ENCODE measurements at places on chromosomes 5 and 9.
A peak's percentile ranks its signal among the peaks of the same experiment; 100 is the strongest.

- peak; percentile 52 for DNase-seq
Observed at GRCh38 chr5:167908606-167909005, 382.8 kb upstream of the WWC1 start.

GRCh38 chr9:122051351-122052321, 41.5 kb downstream of the TTLL11 start:
- peak; percentile 83 for DNase-seq

DNA sequence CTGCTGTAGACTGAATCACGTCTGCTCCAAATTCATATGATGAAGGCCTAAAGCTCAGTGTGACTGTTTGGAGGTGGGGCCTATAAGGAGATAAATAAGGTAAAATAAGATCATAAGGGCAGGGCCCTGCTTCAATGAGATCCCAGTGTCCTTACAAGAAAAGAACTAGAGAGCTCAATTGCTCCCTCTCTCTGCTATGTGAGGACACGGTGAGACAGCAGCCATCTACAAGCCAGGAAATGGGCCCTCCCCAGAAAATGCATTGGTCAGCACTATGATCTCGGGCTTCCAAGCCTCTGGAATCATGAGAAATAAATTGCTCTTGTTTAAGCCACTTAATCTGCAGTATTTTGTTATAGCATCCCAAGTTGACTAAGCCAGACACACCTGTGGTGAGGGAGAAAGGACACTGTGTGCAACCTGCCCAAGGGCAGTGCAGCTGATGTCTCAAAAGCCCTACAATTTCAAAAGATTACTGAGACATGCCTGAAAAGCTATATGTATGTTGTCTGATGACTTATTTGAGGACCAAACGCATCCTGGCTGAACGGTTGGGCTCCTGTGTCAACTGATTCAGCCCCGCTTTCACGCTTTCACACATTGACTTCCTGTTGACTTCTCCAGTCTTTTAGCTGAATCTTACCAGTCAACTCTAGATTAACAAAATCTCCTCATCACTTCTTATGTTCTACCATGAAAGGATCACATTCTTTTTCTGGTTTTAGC, 13.2 kb downstream of the GZMK start:
- peak; percentile 22 for DNase-seq

DNA sequence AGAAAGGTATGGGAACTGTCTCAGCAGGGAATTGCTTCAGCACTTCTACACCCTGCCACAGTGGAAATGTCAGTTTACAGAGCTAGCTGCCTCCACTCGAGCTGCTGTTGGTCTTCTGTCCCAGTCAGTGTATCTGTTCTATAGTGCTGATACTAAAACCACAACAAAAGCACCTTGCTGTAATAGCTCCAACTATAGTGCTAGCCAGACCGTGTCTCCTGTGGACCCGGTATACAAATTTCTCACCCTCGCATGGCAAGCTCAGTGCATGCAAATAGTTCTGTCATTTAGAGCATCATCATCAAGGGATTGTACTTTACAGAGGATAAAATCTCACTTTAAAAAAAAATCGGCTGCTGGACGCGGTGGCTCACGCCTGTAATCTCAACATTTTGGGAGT, 51.5 kb upstream of the IQGAP2 start:
- DNase-seq = no peak

- no peak for DNase-seq
Observed at GRCh38 chr5:83767409-83767992, 46.8 kb upstream of the HAPLN1 start.

GRCh38 chr9:92402360-92402759, 2.0 kb downstream of the OGN start:
- DNase-seq = no peak

GRCh38 chr5:87541676-87542075, 128.9 kb upstream of the CCNH start:
- no peak for DNase-seq

GRCh38 chr5:116880601-116881000, 306.0 kb upstream of the SEMA6A start:
- DNase-seq = no peak

DNA sequence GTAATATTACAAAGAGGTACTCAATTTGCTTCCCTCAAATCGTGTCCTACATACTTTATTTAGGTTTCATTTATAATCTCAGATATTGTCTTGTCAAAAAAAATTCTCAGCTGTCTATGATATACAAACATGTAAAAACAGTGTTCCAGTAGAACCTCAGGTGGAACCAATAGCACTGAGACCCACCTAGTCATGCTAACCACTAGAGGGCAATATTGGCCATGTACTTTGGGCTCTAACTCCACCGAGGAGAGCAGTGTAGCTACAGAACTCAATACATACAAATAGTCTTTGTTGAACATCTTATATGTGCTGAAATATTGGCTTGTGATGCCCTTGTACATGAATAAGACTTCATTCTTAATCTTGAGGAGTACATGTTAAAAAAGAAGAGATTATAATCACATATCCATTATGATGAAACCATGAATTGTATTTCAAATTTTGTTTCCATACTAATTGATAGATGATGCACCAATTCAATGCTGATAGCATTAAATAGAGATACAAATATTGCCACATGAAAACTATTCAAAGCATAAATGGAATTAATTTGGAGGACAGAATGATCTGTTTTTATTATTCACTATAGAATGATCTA, 71.2 kb upstream of the CNTLN start:
- peak; percentile 38 for DNase-seq

DNA sequence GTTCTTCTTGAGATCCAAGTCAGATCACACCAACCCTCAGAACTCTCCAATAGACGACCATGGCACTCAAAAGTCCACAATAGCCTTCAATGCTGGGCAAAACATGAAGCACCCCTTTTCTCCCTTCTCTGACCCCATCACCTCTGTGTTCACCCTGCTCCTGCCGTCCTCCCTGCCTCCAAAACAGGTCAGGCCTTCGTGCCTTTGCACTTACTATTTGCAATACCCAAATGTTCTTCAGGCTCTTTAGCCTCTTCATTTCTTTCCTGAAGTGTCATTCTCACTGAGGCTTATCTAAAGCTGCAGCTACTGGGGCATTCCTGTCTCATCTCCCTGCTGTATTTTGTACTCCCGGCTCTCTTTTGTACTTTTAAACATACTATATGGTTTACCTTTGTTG, 2.0 kb upstream of the ROPN1L start:
- DNase-seq = no peak

GRCh38 chr9:95286151-95286550, 31.4 kb downstream of the FANCC start:
- DNase-seq = peak; percentile 8

- no peak for DNase-seq
Observed at GRCh38 chr5:178454303-178454702, 135.9 kb downstream of the COL23A1 start.

- no peak for DNase-seq
Observed at GRCh38 chr9:136659861-136660784, 2.6 kb upstream of the EGFL7 start.

DNA sequence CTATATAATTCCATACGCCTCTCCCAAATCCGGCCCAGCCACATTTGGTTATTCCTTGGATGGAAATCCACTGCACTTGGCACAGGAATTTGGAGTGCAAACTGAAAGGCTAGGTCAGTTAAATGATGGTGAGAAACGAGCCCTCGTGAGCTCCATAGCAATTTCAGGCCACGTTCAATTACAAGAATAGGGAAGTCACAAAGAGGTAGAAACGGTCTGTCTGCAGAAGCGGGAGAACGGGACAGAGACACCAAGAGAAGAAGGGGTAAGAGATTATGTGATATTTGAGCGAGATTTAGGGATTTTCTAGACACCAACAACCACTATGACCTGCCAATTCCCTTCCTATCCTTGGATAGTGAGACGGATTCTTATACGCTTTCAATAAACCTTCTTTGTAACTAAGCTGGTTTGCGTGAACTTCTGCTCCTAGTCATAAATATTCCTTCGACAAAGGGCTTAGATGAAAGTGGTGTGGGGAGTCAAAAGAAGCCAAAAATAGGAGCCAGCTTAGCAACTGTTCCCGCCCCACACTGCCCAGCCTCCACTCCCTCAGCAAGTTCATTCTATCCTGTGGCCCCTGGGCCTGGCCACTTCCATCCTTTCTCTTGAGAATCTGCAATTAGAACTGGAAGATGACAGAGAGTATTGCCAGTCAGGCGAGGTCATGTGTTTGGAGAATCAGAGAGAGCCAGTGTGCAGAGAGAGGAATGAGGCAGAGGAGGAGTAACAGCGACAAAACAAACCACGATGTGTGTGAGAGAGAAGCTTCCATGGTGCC, 118.4 kb downstream of the ZNF608 start:
- no peak for DNase-seq

DNA sequence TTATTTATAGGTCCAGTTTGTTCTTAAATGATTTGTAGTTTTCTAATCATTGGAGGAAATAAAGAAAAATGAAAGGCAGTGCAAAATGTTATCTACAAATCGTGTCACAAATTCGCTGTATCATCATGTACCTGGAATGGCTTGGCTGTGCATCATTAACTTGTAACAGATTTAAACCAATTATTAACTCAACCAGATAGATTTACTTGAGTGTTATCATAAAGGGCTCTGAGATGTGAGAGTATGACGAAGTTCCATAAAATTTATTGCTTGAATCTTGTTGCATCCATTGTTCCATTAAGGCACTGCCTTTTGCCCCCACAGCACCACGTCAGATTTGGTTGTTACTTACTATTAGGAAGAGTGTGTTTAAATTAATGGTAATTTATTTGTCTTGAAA, 23.5 kb downstream of the PCSK5 start:
- no peak for DNase-seq

GRCh38 chr5:122907276-122907675, 61.9 kb downstream of the SNX24 start:
- DNase-seq = peak; percentile 68

- peak; percentile 55 for DNase-seq
Observed at GRCh38 chr9:76433836-76434235, 25.1 kb upstream of the GCNT1 start.

DNA sequence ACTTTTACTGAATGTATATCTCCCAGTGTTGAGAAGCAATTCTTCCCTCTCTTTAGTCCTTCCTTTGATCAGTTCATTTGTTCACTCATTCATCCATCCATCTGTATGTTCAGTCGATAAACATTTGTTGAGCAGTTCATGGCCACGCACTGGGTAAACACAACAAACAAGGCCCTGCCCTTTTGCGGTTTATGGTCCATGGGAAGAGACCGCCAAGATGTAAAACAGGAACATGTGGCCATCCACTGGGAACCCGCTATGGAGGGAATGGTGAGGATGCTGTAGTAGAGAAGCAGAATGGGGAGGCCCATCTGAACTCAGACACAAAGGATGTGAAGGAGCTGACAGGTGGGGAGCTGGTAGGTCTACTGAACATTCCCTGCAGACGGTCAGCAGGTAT, 102.7 kb upstream of the SPRY4 start:
- DNase-seq = no peak

DNA sequence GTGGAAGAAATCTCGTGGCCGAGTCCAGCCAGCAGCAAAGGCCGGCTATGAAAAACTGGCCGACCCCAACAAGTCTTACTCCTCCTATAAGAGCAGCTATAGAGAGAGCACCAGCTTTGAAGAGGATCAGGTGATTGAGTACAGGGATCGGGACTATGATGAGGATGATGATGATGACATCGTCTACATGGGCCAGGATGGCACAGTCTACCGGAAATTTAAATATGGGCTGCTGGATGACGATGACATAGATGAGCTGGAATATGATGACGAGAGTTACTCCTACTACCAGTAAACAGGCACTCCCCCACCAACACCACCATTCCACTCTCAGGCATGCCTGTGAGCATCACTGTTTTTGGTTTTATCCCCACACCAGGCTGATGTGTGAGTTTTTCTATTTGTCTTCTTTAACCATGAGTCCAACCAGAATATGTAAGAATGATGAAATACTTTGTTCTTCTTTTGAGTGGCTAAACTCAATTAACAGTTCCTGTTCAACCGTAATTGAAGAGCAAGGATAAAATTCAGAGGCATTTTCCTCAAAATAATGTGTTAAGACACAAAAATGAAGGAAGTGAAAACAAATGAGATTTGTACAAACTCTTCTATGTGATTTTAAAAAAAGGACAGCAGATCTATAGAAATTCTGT, 35.5 kb downstream of the RFK start:
- no peak for DNase-seq

DNA sequence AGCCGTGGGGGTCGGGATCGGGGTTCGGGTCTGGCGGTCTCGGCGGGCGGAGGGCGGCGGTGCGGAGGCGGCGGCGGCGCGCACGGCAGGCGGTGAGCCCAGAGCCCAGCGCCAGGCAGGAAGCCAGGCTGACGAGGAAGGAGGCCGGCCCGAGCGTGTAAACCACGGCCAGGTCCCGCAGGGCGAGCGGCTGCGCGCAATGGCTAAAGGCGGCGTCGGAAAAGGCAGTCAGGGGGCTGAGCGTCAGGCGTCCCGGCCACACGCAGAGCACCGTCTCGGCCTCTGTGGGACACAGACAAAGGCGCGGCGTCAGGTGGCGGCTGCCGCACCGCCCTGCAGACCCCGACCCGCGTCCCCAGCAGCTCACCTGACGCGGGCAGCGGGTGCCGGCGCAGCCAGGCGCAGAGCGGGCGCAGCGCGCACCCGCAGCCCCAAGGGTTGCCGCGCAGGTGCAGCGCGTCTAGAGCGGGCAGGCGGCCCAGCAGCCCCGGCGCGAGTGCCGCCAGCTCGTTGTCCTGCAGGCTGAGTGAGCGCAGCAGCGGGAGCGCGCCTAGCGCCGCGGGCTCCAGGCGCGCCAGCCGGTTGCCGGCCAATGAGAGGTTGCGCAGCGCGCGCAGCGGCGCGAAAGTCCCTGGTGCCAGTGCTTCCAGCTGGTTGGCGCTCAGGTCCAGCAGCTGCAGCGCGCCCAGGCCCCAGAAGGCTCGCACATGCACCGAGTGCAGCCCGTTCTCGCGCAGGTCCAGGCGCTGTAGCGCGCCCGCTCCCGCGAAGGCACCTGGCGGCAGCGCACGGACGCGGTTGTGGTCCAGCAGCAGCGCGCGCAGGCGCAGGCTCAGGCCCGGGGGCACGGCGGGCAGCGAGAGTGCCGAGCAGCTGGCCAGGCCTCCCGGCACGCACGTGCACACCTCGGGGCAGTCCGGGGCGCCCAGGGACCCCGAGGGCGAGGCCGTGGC, 671 bp downstream of the LRRC26 start:
- DNase-seq = no peak

GRCh38 chr9:114351932-114352331, 22.3 kb downstream of the ORM2 start:
- DNase-seq = no peak

DNA sequence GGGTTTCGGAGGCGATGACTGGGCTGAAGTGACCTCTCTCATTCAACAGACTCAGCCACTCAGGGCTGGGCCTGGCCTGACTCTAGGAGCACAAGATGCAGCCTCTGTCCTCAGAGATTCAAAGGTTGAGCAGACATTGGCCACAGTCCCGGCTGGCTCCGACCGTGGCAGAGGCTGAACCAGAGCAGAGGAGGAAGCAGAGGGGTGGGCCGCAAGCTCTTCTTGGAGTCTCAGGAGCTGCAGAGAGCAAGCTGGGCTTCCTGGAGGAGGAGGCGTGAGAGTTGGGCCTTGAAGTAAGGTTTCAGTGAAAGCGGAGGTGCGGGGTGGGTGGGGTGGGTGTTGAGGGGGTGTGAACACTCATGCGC, 37.6 kb downstream of the ALG2 start:
- no peak for DNase-seq

- no peak for DNase-seq
Observed at GRCh38 chr9:84811072-84811750, 141.7 kb downstream of the NTRK2 start.
